NCI-H446 treated with DMSO at 0.1 percent for 48 hours (cell line): ENCODE measurements at places on chromosomes 3 and 15.

DNA sequence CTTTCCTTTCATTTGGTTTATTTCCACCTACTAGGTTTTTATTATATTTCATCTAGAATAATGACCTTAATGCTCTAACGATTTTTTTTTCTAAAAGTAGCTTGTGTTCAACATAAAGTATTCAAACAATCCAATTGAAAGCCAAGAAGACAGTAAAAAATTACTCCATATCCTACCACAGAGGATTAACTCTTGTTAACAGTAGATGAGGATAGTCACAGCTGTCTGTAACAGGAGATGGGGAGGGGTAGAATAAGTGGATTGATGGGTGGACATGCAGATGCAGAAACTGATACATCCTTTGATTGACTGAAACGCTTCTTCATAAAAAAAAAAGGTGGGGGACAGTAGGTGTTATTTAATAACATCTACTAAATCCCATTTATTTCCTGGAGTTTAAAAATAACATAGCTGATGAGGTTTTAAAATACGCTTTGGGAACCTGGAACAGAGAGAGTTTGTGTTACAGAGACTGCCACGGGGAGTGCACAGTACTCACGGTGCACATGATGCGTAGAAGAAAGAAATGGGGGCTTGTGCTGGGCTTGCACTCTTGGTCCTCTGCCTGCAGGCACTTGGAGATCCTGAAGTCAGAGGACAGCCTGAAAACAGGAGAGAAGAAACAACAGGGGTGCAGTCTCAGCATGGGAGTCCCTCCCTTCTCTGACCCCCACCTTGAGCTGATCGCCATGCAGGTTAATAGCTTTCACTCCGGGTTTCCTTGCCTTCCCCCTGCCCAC lies 226.7 kb downstream of the THSD4 start:
- no peak for DNase-seq

DNA sequence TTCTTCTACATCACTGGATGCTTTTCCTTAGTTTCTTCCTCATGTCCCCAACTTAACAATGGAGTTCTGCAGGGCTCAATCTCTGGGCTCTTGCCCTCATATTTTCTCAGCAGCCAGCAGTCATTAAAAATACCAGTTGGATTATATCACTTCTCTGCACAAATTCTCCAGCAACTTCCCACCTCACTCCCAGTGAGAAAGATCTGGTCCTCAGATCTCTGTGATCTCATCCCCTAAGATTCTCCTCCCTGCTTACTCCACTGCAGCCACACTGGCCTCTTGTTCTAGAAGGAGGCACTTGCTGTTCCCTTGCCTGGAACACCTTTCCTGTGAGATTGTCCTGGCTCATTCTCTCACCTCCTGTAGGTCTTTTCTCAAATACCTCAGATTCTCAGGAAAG lies 6.1 kb downstream of the ERICH6 start:
- DNase-seq: no peak

DNA sequence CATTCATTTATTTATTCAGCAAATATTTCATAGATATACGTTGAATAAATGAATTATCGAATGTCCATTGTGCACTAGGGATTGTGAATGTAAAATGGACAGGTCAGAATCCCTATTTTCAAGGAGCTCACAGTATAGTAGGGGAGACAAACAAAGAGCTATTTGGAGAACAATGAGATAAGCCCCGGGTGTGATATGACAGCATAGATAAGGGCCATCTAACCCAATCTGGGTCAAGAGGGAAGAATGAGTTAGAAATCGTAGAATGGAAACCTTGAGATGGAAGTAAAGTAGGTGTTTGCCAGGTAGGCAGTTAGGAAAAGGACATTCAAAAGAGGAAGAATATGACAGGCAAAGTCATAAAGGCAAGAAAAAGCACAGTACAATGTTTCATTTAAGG lies 132.2 kb upstream of the GOLGA6L4 start:
- DNase-seq: no peak

- no peak for DNase-seq
These were observed 26.1 kb upstream of the ZNF280D start for GRCh38 chr15:56759450-56759845.

DNA sequence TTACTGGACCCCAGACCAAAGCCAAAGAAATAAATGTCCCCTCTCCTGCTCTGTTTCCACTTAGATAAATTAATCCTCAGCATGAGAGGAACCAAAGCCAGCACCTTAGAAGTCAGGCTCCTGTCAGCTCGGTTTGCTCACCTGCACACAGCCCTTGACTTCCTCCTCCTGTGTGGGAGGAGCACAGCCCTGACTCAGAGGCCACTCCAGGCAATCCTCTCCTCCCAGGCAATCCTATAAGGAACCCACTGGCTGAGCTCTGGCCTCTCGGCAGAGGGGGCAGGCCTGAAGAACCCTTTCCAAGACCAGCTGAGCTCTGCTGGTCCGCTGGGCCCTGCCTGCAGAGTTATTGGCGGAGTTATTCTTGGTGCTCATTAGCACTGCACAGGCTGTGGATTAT lies 30.8 kb downstream of the LIPC start:
- no peak for DNase-seq

DNA sequence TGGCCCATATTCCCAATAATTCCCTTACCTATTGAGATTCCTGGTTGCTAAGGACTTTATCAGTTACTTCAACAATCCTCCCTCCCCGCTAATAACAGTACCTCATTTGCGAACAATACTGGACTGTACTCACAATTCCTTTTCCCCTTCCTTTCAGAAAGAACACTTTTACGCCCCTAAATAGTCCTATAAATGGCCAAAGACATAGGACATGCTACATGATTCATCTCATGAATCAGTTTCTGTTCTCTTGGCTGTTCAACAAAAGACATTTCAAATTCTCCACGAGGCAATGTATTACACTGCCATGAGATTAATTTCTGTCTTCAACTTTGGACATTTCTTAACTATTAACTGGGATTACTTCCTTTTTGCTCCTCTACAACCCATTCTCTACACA lies 264.4 kb downstream of the TIGIT start:
- DNase-seq: no peak
